ENCODE measurements at places on chromosomes 7 and 10. TPM values are rescaled to one million over a fixed set of nuclear protein-coding genes. Genes with fewer than 3 reads are reported as not detected.

UNC5B gene
- 37.0 TPM for total RNA-seq

FEZF1 gene
- total RNA-seq = not detected

SLC18A2 gene
- 0.12 TPM for total RNA-seq

AMZ1 gene
- 0.12 TPM for total RNA-seq

GIMAP1 gene
- total RNA-seq = 0.44 TPM

ZNF853 gene
- total RNA-seq = 0.24 TPM

NRCAM gene
- total RNA-seq = 10.9 TPM

FBH1 gene
- total RNA-seq = 35.3 TPM

OIT3 gene
- not detected for total RNA-seq

CFAP46 gene
- total RNA-seq = 0.64 TPM

CREB5 gene
- total RNA-seq = 2.5 TPM

GRCh38 chr7:1703441-1703840 lies 33.4 kb downstream of the ELFN1 start:
- no peak for ATAC-seq

- ATAC-seq = no peak
These were observed 485.0 kb upstream of the MGMT start for GRCh38 chr10:128981881-128982615.

DNA sequence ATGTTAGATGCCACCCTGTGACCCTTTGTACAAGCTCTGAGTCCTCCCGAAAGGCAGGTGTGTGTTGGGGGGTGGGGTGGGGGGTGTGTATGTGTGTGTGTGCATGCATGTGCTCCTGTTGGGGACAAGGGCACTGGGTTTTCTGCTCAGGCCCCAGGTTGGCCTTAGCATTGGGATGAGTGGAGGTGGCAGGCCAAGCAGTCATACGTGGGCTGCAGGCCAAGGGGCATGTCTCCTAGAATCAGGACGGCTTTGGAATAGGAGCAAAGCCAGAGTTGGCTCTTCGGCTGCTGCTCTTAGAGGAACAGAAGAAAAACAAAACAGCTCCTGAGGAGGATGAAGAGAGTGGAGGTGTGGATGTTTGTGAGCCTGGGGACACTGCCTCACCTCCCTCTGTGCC lies 26.0 kb downstream of the HSPA12A start:
- no peak for ATAC-seq

DNA sequence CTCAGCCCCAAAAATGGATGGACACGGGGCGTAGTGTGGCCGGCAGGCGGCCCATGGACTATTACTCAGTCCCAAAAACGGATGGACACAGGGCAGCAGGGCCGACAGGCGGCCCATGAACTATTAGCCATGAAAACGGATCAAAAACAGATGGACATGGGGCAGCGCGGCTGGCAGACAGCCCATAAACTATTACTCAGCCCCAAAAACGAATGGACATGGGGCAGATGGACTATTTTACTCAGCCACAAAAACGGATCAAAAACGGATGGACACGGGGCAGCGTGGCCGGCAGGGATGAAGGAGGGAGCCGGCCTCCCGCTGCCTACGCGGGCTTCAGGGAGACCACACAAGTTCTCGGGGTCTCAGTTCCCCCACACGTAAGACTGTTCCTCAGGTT lies 32.9 kb downstream of the GPER1 start:
- no peak for ATAC-seq

- no peak for ATAC-seq
These were observed 138.8 kb downstream of the ADARB2 start for GRCh38 chr10:1598393-1599153.

DNA sequence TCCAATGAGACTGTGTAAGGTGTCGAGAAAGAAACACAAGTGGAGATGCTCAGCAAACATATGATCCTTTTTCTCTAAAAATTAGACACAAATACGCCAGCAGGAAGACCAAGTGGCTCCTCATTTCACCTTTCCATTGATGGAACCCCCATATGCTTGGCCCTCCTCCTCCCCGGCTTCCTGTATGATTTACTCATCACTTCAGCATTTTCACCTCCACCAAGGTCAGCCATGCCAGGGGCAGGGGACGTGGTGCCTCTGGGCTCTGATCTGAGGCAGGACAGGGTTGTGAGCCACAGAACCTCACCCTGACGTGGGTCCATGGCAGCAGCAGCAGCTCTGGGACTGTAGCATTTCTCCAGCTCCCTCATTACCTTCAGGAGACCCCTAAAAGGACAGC lies 116.8 kb upstream of the PFKP start:
- no peak for ATAC-seq

- no peak for ATAC-seq
These were observed 198.3 kb downstream of the PRKG1 start for GRCh38 chr10:51272555-51272954.

DNA sequence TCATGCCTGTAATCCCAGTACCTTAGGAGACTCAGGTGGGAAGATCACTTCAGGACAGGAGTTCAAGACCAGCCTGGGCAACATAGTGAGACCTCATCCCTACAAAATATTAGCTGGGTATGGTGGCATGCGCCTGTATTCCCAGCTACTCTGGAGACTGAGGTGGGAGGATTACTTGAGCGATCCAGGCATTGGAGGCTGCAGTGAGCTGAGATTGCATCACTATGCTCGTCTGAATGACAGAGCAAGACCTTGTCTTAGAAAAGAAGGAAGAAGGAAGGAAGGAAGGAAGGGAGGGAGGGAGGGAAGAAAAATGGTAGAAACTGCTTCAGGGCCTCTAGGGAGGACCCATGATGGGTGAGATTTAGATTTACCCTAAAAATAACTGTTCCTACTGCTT lies 112.3 kb downstream of the SPDYE5 start:
- ATAC-seq = no peak

DNA sequence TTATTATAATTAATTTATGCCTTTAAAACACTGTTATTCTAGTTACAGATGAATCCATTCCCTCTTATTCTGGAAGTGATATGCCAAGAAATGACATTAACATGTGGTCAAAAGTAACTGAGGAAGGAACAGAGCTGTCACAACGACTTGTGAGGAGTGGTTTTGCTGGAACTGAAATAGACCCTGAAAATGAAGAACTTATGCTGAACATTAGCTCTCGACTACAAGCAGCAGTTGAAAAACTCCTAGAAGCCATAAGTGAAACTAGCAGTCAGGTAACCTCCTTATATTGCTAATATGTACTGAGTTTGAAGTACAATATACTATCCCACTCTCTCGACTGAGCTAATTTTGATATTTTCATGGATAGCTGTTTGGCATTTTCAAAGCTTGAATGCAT lies 81.6 kb downstream of the CYP51A1 start:
- no peak for ATAC-seq

DNA sequence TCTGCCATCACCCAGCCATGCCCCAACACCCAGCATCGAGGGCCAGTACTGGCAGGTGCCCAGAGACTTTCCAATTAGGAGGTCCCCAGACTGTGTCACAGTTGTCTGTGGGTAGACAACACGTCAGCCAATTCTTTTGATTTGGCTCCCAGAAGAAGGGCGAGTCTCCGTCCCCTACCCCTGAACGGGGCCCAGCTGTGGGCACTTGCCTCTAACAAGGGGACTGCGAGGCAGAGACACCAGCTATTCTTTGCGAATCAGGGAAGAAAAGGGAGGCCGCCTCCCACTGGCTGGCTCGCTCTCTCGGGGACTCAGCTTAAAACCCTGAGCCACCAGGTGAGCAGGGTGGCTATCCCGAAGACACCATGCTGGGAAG lies 167.3 kb downstream of the USP6NL start:
- ATAC-seq = no peak

- no peak for ATAC-seq
These were observed 285.0 kb downstream of the SUGCT start for GRCh38 chr7:40419806-40420205.

DNA sequence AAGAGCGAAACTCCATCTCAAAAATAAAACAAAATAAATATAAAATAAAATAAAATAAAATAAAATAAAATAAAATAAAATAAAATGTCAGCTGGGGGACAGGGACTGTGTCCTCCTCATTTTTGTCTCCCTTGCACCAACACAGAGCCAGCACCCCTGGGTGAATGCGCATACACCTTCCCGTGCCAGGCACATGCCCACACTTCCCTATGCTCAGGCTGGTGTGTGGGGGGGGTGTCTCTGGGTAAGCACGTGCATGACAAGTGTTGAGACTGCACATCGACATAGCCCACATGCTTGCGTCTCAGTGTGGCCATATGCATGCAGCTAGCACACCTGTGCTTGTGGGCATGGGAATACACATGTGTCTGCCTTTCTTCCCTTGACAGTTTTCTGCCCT lies 24.7 kb upstream of the TLX1 start:
- no peak for ATAC-seq

DNA sequence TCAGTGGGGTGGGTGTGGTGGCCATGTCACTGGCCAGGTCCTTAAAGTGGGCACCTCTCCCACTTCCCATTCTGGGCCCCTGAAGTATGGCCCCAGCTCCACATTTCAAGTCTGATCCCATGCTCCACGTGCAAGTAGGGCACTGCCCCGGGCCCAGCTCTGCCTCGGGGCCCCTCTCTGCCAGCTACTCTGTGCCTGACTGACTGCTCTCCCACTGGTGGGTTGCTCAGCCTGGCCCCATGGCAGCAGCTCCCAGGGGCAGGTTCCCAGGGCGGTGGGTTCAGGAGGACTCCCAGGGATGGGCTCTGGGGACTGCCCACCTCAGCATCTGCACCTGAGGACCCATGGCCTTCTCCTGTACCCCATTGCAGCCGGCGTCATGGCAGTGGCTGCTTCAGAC lies 110.2 kb upstream of the FAM180A start:
- ATAC-seq = no peak

- ATAC-seq = no peak
These were observed 16.1 kb upstream of the MEST start for GRCh38 chr7:130475776-130476175.

GRCh38 chr10:132707121-132707775 lies 78.7 kb downstream of the NKX6-2 start:
- no peak for ATAC-seq

GRCh38 chr10:79453392-79453791 lies 8.0 kb upstream of the ZCCHC24 start:
- no peak for ATAC-seq

GRCh38 chr7:157412021-157412443 lies 75.2 kb downstream of the DNAJB6 start:
- no peak for ATAC-seq

- ATAC-seq = no peak
These were observed 230.9 kb downstream of the DNAJB6 start for GRCh38 chr7:157567666-157568065.

- ATAC-seq = no peak
These were observed 551.2 kb downstream of the GALNT17 start for GRCh38 chr7:71682841-71683781.

DNA sequence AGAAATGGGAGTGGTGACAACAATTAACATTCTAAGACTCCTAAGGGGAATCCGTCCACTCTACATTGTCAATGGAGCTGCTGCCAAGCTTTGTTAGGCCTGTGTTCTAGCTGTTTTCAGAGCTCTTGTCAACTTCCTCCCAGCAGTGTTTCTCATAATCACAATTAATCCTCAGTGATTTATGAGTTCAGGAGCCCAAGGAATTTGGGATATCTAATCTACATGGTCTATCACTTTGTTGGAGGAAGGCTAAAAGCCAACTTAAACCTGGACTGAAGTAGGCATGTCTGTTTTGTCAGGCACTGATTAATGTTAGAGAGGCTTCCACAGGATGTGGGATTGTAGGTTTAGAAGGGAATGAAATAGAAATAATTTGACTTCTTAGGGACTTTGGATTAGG lies 10.2 kb upstream of the OR2F2 start:
- no peak for ATAC-seq

DNA sequence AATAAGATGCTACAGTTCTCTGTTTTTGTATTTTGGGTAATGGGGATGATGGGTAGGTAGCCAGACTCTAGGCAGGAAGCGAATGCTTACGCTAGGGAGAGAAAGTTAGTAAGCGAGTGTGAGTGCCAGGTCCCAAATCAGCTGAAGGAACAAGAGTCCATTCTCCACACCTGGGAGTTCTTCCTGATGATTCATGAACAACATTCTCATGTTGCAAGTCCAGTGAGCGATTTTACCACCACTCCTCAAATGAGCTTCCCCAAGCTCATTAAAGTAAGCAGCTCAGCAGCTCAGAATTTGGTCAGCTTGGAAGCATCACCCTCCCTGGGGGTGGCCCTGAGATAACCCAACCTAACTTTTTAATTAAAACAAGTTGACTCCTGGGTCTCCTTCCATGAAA lies 27.3 kb downstream of the SH3PXD2A start:
- peak; percentile 74 for ATAC-seq

- no peak for ATAC-seq
These were observed at the start of gene PLPP4 for GRCh38 chr10:120456626-120457430. Gene PLPP4, plus strand, starts transcription at chr10:120457227. Its CDS starts 79 bp downstream, at chr10:120457306.

- no peak for ATAC-seq
These were observed 276.9 kb downstream of the SKAP2 start for GRCh38 chr7:26587536-26587935.

DNA sequence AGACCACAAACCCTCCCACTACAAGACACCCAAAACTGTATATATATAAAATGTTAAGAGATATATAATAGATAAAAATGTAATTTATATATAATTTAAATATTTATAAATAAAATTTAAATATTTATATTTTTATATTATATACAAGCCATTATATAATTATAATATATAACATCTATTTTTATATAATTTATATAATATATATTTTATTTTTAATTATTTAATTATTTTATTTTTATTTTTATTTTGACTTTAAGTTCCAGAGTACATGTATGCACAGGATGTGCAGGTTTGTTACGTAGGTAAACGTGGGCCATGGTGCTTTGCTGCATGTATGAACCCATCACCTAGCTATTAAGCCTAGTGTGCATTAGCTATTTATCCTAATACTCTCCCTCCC lies 1090.2 kb downstream of the NXPH1 start:
- ATAC-seq = no peak

GRCh38 chr10:5809527-5810154 lies 3.6 kb downstream of the GDI2 start:
- no peak for ATAC-seq

GRCh38 chr10:133179651-133180050 lies 19.6 kb downstream of the KNDC1 start:
- ATAC-seq = no peak

- no peak for ATAC-seq
These were observed 35.0 kb downstream of the ELFN1 start for GRCh38 chr7:1704811-1705738.

DNA sequence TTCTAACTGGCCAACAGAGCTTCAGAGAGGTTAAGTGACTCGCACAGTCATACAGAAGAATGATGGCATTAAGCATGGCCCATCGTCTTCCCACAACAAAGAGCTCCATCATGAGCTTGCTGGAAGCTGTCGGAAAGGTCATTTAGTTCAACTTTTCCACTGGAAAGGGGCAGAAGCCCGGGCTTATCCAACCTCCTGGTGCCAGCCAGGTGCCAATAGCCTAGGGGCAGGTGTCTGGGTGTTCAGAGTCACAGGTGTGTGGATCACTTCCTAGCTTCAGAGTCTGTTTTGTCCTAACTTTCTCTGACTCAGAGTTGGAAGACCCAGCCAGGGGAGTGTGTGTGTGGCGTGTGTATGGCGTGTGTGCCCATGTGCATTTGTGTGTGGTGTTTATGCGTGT lies 1.3 kb upstream of the TRPV6 start:
- ATAC-seq = peak; percentile 36

DNA sequence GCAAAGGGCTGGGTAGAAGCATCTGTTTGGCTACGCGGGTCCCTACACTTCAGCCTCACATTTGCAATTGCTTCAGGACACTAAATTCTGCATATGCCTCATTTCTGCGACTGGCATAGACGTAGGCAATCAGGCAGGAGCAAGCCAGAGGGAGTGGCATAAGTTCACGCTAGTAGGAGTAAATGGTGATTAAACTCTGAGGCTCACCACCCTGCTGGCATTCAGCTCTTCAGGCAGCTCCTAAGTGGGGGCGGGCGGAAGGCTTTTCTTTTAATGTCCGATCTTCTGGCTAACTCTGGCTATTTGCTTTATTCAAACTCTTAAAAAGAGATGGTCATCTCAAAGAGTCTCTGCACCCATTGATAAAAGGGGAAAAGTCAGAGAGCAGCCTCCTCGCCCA lies 45.3 kb downstream of the RGS10 start:
- no peak for ATAC-seq
